ENCODE measurements at places on chromosomes 12 and 14.
A peak's percentile ranks its signal among the peaks of the same experiment; 100 is the strongest.

DNA sequence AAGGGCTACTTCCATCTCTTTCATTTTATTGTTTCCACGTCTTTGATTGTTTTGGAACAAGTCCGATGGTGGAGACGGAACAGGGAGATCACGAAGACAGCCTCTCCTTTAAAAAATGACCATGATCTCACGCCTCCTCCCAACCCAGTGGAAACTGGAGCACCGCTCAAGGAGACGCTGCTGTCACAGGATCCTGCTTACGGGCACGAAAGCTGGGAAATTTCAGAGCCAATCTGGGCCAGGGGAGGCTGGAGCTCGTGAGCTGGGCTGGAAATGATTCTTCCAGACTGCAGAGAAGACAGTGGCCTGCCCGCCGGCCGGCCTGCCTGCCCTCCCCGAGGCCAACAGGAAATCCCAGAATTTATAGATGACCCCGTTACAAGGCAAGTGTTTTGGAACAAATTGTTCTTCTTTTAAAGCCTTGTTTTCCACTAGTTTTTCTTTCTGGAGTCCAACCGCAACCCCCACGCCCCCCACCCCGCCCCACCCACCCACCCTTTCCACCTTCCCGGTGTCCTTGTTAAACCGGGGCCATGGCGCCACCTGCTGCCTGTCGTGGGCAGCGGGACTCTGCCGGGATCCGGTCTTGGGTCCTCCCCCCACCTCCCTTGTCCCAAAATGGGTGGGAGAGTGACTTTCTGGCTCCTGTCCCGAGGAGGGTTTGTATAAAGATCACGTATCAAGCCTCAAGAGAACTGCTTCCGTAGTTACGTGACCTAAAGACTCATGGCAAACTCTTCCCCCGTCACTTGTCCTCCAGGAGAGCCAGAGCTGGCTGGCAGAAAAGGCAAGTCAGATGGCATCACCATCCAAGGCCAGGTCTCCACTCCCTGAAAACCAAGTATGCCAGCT is 40.3 kb downstream of the MAP1LC3B2 start:
- peak; percentile 20 for DNase-seq

DNA sequence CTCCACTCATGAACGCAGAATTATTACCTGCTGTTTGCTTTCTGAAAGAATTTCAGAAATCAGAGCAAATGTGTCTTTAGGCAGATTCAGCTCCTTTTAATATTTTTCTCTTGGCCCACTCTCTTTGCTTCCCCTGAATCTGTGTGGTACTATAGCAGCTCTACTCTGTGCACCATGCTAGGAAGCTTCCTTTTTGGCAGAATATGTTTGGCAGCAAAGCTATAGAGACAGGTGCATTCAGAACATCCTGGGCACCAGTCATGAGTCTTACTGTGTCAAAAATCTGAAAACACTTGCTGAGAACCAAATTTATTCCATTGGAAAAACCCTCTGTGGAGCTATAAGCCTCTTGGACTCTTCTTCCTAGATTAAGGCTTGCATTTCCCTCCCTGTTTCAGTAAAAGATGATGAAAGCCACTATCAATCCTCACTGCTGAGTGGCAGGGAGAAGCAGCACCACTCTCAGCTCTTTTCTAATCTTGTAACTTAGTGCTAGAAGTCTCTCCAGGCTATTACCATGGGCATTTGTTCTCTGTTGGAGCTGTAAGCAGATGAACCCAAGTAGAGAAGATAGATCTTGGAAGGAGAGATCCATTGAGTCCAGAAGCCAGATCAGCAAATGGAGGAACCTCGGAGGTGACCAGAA is 18.2 kb downstream of the CIPC start:
- no peak for DNase-seq

- no peak for DNase-seq
Measured at GRCh38 chr12:116714175-116714574, 23.7 kb downstream of the SPRING1 start.

- DNase-seq: no peak
Measured at GRCh38 chr12:130281153-130281799, 56.4 kb upstream of the PIWIL1 start.

- DNase-seq: no peak
Measured at GRCh38 chr14:73613046-73613383, 698 bp downstream of the ACOT6 start.

- DNase-seq: no peak
Measured at GRCh38 chr12:88468581-88468980, 111.7 kb downstream of the KITLG start.

GRCh38 chr12:119060847-119061796 is 79.8 kb downstream of the SRRM4 start:
- DNase-seq: no peak

DNA sequence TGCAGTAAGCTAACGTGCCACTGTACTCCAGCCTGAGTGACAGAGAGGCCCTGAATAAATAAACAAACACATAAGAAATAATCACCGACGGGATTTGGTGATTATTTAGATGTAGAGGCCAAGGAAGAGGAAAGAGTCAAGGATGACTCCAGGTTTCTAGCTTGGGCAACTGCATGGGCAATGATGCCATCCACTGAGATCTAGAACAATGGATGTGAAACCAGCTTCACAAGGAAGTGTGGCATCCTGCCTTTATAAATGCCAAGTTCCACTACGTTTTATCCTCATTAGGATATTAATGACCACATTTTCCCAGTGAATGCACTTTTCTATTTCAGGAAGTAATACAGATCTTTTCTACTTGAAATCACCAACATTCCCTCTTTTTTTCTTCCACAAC is 10.9 kb upstream of the PTGER2 start:
- no peak for DNase-seq

- no peak for DNase-seq
Measured at GRCh38 chr14:69096246-69096645, 56.7 kb downstream of the DCAF5 start.

DNA sequence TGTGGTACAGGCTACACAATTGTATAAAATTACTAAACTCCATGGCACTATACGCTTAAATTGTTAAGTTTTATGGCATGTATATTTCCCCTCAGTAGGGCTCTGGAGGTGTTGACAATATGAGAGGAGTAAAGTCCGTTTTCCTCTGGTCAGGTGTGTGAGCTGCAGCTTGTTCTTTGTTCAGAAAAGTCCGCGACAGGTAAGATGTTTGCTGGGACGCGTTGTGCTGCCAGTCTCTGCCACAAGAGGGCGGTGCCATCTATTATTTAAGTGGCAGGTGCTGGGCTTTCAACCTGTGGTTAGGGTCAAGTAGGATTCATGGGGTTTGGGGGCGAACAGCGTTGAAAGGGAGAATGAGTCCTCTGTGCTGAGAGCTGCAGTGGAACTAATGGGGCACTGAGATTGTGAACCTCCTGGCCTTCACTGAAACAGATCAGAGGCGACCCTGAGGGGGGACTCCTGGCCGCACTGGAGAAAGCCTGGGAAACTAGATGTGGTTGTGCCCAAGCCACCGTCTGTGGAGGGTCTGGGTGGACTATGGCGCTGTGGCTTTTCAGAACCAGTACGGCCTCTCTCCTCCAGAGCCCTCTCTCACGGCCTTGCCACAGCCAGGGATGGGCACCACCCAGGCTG is 179.0 kb downstream of the SLC15A4 start:
- DNase-seq: no peak

- DNase-seq: no peak
Measured at GRCh38 chr14:22972313-22972930, 9.9 kb downstream of the AJUBA start.

- DNase-seq: no peak
Measured at GRCh38 chr12:118206107-118206412, 70.1 kb downstream of the PEBP1 start.

GRCh38 chr12:82176761-82177490 is 181.3 kb downstream of the CCDC59 start:
- no peak for DNase-seq

GRCh38 chr14:105857826-105858675 is 331.7 kb downstream of the TMEM121 start:
- DNase-seq: no peak

GRCh38 chr12:42143452-42144157 is 1.1 kb downstream of the GXYLT1 start:
- DNase-seq: no peak

DNA sequence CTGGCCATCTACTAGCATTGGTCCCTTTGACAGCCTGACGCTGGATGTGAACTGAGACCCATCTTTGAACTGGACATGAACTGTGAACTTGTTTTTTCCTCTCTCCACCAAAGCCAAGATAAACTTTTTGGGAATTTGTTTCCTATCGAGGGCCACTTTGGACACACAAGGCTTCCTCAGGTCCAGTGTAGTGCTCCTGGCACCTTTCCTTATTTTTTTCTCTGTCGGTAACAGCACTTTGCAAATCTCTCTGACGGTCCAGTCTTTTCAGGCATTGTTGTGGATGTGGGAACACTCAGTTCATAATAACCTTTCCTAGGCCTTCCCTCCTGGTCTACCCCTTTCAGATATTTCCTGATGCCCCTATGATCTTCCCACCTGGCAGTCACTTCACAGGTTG is 5.0 kb downstream of the KCNA1 start:
- DNase-seq: no peak

- DNase-seq: no peak
Measured at GRCh38 chr12:108321688-108322087, 17.4 kb downstream of the CMKLR1 start.

- DNase-seq: peak; percentile 80
Measured at GRCh38 chr14:105398044-105398725, at the start of gene TEX22. Gene TEX22, plus strand, starts transcription at chr14:105398538. Its CDS starts 803 bp downstream, at chr14:105399341.

DNA sequence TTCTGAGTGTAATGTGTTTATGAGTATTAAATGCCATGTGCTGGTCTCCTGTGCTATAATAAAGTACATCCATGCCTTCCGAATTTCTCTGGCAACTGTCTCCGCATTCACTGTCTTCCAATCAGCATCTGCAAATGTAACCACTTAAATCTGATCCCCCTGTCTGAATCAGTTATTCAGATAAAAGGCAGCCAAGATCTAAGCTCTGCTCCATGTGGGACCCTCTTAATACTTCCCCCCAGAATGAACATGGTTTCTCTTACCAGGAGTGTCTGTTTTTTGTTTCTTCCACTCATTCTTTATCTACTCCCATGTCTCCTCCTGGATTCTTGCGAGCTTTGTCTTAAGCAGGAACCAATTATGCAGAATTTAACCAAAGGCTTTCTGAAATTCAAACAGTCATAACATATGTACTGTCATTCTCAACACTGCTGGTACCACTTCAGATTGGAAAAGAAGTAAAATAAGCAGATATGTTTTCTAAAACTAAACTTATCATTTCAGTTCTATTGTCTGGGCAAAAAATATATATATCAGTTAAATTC is 996.7 kb upstream of the FLRT2 start:
- DNase-seq: no peak

- no peak for DNase-seq
Measured at GRCh38 chr12:45285717-45286116, 69.8 kb downstream of the ANO6 start.

DNA sequence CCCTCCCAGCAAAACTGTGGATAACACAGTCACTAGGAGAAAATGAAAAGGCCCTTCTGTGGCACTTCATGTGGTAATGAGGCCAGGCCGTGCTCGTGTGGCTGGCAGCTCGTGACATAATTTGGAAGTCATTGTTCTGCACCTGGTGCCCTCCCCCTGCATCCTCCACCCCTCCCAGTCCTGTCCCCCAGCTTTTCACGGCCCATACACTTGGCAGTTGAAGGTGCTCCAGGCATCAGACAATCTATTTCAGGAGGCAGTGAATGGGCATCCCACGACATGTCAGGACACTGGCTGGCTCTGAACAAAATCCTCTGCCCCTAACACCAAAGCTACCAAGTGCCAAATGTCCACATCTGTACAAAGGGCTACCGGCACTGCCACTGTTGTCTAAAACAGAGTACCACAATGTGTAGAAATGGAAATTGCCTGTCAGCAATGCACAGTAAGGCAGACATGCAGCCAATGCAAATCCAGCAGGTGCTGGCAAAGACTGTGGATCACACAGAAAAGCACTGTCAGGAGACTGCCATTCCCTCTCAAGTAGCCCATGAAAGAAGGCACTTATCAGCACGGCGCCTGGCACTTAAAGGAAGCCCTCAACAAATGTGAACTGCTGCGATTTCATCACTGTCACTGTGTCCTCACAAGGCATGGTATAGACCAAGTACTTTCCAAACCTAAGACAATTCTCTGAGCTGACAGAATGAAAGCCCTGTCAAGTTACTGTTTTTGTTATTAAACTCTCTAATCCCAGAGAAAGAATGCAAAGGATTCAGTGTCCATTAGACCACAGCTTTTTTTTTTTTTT is 39.1 kb downstream of the CORO1C start:
- no peak for DNase-seq

DNA sequence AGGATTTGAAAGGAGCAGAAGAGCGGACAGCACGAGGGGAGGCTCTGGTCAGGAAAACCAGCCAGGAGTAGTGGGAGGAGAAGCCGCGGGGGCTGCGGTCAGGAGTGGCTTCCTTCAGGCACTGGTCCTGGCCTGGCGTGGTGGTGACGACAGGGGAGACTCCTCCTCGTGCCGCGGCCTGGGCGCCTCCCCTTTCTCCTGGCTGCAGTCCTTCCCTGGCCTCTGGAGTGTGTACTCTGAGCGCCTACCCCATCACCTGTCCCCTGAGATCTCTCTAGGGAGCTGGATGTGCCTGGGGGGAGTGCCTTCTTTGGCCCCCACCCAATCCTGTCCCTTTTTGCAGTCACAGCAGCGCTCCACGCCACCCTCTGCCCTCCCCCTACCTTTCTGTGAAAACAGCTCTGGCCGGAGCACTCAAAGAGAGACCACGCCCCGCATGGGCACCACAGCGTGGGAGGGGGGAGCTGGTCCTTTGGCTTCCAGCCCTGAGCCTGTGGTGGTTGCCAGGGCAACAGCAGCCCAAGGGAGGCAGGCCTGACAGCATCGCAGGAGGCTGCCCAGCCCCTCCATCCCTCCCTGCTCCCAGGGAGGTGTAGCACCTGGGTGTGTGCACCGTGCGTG is 125.9 kb downstream of the CALM1 start:
- no peak for DNase-seq

DNA sequence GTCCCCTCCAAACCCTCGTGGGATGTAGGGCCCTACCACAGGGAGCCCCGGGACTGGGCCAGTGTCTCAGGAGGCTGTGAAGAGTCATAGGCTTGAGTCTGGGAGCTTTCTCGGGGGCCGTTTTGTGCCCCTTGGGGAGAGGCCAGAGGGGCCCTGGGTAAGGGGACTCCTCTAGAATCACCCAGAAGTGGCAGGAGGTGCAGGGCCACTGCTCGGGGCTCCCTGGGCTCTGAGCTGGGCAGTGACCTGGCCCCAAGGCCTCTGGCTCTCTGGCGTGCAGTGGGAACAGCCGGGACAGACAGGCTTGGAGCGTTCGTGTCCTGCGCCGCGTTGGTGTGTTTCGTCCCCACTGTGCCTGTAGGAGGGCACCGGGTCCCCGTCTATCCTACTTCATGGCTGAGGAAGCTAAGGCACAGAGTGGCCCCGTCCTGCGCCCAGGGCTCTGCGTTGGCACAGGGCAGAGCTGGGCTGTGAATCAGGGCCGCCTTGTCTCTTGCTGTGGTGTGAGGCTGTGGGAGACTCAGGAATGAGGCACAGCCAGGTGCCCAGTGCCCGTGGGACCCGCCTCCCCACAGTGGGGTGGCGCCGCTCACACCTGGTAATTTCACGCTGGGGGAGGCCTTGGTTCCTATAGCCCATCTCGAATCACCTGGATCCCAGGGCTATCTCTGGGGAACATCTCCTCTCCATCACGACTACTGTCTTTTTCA is 23.8 kb upstream of the KIF26A start:
- DNase-seq: no peak

GRCh38 chr12:25574761-25575160 is 21.7 kb upstream of the LMNTD1 start:
- no peak for DNase-seq

GRCh38 chr12:92533280-92533890 is 169.4 kb upstream of the PLEKHG7 start:
- no peak for DNase-seq
